ENCODE measurements at places on chromosomes 11 and 22.
A peak's percentile ranks its signal among the peaks of the same experiment; 100 is the strongest.

DNA sequence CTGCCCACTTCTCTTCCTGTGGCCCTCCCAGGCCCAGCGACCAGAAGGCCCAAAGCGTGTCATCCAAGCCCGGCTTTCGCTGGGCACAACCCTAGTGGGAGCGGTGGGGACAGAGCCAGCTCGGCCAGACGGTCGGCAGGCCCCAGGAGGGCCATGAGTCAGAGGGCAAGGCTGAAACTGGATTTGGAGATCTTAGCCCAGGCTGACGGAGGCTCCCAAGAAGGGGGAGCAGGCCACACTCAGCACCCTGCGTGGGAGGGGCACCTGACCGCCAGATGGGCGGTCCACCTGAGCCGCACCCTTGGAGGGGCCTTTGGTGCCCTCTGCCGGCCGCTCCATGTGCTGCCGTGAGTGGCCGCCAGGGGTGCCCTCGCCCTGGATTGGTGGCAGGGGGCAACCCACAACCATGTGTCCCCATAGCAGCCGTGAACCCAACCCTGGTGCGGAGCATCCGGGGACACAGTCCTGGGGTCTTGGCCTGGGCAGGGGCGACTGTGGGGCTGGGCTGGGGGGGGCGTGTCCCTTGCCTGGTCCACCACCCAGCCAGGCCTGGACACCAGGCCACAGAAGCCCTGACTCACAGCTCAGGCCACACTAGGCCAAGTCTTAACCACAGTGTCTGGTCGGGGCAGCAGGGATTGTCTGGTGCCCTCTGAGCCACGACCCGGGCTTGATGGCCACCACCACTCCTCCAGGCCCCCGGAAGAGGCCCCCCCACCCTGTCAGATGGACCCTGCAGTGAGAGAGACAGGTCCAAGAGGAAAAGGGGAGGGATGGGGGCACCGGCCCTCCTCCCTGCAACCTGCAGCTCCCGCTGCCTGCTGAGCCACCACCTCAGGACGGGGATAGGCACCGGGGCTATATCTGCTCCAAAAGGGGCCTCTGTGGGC lies 19.2 kb upstream of the TALDO1 start:
- peak; percentile 98 for DNase-seq

DNA sequence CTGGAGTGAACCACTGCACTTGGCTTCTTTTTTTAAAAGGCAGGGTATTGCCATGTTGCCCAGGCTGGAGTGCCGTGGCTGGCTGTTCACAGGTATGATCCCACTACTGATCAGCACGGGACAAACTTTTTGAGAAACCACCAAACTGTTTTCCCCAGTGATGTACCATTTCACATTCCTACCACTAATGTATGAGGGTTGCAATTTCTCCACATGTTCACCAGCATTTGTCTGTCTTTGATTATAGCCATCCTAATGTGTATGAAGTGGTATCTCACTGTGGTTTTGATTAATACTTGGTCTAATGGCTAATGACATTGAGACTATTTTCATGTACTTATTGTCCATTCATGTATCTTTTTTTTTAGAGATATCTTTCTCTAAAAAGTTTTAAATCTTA lies 41.5 kb upstream of the EP300 start:
- DNase-seq: no peak

GRCh38 chr11:118078911-118079411 lies 2.1 kb downstream of the TMPRSS4 start:
- DNase-seq: no peak

DNA sequence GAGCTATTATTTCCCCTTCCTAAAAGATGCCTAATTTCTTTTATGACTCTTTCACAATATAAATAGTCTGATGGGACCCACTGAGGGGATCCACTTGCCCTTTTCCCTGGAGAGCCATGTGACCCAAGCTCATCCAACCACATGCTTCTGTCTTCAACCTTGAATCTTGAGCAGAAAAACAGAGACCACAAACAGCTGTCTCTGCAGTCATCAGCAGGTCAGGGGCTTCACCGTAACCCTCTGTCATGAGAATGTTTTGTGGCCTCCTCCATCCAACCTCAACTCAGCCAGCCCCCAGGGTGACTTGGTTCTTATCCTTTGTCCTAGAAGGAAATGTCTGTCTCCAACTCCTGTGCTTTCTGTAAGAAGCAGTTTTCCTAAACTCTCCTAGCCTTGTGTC lies 129.6 kb upstream of the POU2AF2 start:
- DNase-seq: no peak

DNA sequence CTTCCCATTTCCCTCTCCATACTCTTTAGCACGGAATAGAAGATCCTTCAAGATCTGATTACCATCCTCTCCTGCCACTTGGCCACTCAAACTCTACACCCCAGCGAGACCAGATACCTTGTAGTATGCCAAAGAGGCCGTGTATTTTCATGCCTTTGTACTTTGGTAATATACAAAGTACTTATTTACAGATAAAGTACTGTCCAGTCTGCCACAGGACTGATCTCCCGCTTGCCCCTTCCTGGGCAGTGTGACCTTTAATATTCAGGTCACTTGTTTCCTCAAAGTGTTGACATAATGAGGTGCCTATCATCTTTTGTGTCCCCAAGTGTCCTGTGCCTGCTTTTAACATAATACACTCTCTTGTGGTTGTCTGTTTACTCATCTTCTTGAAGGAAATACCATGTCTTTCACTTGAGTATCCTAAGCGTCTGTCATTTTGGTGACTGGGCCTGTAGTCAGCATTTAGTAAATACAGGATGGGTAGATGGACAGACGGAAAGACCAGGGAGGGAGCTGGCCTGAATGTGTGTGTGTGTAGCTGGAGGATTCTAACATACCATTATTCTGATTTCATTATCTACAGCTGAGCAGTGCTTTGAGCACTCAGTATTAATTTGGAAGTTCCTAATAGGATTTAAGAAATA lies 137.4 kb downstream of the NAV2 start:
- no peak for DNase-seq

DNA sequence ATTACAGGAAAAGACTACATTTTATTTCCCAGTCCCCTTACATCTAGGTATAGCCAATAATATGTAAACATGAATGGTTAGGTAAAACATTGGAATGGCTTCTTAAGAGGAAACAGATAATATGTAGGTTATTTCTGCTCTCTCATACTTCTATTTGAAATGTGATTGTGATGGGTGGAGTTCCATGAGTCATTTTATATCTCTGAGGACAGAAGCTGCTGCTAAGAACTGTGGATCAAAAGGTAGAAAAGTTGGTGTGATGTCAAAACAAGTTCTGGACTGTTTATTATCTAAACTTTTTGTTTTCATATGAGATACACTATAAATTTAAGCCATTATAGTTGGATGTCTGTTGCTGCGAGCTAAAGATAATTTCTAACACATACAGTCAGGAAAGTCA lies 799.4 kb upstream of the TENM4 start:
- no peak for DNase-seq

DNA sequence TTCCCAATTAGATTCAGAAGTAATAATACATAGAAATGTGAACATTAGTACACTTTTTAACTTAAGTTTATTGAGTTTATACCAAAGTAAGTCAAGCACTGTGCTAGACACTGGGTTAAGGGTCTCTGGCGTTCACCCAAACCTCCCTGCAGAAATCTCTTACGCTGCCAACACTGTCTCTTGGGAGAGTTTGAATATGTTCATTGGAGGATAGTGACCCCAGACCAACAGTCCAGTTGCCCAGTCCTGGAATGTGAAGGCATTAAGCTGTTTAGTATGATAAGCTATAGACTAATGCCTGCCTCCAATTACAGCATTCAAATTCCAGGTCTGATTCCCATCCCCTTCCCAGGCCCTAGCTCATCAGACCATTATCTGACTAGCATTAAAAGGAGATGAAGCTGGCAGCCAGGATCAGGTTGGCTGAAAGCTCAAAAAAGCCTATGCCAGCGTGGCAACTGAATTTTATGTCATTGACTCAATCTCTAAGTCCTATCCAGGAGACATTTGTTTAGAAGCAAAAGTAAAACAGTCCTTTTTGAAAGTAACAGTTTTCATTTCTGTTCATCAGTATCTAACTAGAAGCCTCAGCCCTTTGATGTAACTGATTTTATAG lies 77.8 kb downstream of the SFI1 start:
- no peak for DNase-seq

GRCh38 chr11:73335204-73335923 lies 27.3 kb downstream of the ARHGEF17 start:
- peak; percentile 85 for DNase-seq

DNA sequence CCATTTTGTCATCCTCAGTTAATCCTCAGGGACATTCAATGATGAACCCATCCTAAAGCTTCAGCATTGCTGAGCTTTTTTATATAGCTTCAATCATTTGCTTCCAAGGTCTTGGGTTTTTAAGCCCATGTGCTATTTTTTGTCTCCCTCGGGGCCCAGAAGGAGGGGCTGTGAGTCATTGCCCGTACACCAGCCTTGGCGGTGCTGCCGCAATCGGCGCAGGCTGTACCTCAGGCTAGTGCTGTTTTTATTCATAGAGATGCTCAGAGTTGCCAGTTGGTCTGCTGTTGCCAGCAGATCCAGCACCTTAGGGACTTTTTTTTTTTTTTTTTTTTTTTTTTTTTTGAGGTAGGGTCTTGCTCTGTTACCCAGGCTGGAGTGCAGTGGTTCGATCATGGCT lies 35.5 kb downstream of the ACO2 start:
- DNase-seq: peak; percentile 81

- no peak for DNase-seq
These were observed 24.8 kb downstream of the TMPRSS5 start for GRCh38 chr11:113681282-113681681.

DNA sequence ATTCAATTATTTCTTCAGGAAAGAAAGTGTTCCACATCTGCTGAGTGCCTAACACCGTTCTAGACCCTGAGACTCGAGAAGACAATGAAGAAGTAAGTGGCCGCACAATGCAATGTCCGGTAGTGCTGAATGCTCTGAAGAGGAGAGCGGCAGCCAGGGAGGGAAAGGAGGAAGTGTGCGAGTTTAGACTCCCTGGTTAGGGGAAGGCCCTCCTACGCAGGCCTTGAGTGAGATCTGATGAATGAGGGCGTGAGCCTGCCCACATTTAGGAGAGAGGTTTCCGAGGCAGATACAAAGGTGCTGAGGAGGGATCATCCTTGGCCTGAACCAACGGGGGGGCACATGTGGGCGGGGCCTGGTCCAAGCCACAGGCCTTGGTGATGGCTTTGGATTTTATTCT lies 558.6 kb downstream of the NTM start:
- DNase-seq: no peak
